ENCODE measurements at places on chromosomes 4 and X. TPM values are rescaled to one million over a fixed set of nuclear protein-coding genes. Genes with fewer than 3 reads are reported as not detected.

Gene KIAA0232
- total RNA-seq: 49.2 TPM

Gene VCX3B
- total RNA-seq: not detected

Gene SPANXN3
- total RNA-seq: not detected

GRCh38 chr4:140937866-140938265, 181.7 kb upstream of the TBC1D9 start:
- no peaks in the 10 kb centered on the region for H3K36me3 ChIP-seq
- peaks cover 58% of the 10 kb centered on the region for H3K4me1 ChIP-seq
- DNase-seq: no peak
- H3K4me3 ChIP-seq: no peak overlapping the region
- no peaks in the 10 kb centered on the region for H3K27me3 ChIP-seq
- peak overlapping the region; percentile 80 for H3K27ac ChIP-seq

- H3K36me3 ChIP-seq: no peaks in the 10 kb centered on the region
- H3K27ac ChIP-seq: no peak overlapping the region
- H3K4me3 ChIP-seq: no peak overlapping the region
- peaks cover 44% of the 10 kb centered on the region for H3K27me3 ChIP-seq
- no peak for DNase-seq
Measured at GRCh38 chrX:370963-371745, 15.6 kb downstream of the PPP2R3B start.

- H3K36me3 ChIP-seq: peaks cover 24% of the 10 kb centered on the region
- H3K4me1 ChIP-seq: peaks cover 12% of the 10 kb centered on the region
- H3K27me3 ChIP-seq: no peaks in the 10 kb centered on the region
- DNase-seq: no peak
- no peak overlapping the region for H3K4me3 ChIP-seq
- no peak overlapping the region for H3K27ac ChIP-seq
Measured at GRCh38 chr4:77776182-77777134, 42.7 kb downstream of the CNOT6L start.

GRCh38 chrX:153305972-153306371, 15.6 kb downstream of the PNMA6F start:
- no peak for DNase-seq
- H3K4me3 ChIP-seq: no peak overlapping the region
- no peaks in the 10 kb centered on the region for H3K36me3 ChIP-seq
- no peaks in the 10 kb centered on the region for H3K4me1 ChIP-seq

- no peak overlapping the region for H3K4me3 ChIP-seq
- no peaks in the 10 kb centered on the region for H3K36me3 ChIP-seq
- H3K27ac ChIP-seq: no peak overlapping the region
- no peak for DNase-seq
- no peaks in the 10 kb centered on the region for H3K4me1 ChIP-seq
Measured at GRCh38 chr4:177297785-177298391, 11.8 kb upstream of the NEIL3 start.

DNA sequence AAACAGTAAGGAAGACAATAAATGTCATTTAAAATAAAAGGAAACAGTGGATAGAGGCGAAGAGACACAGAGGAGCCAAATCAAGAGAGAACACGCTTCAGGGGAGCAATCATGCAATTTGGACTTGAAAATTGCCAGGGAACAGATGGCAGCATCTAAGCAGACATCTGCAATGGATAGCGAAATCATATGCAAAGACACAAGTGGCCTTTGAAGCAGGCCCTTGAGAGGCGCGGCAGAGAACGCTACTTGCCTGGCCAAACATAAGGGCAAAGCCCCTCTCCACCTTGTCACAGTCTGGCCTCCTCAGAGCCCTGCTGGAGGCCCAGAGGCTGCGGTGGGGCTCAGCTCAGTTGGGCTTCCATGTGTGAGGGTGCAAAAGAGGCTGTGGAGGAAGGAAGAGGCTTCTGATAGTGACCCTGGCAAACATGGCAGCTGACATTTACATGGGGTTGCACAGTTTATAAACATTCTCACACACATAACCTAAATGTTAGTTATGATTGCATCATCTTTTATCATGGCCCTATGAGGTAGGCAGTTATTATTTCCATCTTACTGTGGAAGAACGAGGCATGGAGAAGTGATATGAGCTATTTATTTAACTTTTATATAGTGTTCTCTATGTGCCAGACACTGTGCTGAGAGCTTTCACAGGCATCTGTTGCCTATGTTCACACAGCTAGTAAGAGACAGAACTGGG, 18.3 kb downstream of the ADGRG4 start:
- no peaks in the 10 kb centered on the region for H3K36me3 ChIP-seq
- no peak for DNase-seq
- no peaks in the 10 kb centered on the region for H3K4me1 ChIP-seq
- no peak overlapping the region for H3K4me3 ChIP-seq
- no peak overlapping the region for H3K27ac ChIP-seq
- no peaks in the 10 kb centered on the region for H3K27me3 ChIP-seq

DNA sequence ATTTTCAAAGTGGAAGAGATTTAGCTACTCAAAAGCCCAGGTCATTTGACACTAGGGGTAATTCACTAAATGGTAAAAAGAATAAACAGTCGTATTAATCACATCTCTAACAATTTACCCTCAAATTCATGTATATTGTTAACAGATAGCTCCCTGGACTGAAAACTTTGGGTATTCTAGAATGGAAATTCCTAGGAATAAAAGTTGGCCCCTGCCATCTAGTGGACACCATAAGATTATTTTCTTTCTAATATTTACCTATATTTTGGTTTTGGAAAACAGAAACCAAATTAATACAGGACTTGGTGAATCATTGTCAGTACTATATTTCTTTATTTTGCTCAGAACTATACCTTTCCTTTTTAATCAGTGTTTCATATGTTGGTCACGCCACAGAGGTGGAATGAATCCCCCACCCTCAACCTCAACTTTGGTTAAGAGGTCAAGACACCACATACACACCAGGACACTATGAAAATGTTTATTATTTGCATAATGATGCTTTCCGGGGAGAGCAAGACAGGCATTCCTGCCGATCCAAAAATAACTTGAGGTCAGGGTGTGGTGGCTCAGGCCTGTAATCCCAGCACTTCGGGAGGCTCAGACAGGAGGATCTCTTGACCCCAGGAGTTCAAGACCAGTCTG, 96.2 kb upstream of the APOOL start:
- no peaks in the 10 kb centered on the region for H3K36me3 ChIP-seq
- no peak overlapping the region for H3K4me3 ChIP-seq
- H3K27ac ChIP-seq: no peak overlapping the region
- DNase-seq: no peak

DNA sequence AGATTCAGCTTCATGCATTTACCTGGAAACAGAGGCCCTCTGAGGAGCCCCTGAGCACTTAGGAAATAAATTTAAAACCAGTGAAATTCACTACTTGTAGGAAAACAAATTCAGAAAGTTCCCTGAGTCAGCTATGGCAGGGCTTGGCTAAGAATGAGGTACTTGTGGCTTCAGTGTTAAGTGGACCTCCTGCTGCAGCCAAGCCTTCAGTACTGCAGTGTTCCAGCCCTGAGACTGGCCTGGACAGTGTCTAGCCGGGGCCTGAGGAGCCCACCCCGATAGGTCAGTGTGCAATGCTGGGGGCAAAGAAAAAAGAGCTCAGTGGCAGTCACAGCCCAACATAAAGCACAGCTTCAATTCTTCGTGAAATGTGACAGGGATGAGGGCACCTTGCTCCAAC, 41.9 kb downstream of the F11 start:
- peaks cover 20% of the 10 kb centered on the region for H3K4me1 ChIP-seq
- no peak overlapping the region for H3K4me3 ChIP-seq
- H3K27ac ChIP-seq: no peak overlapping the region
- no peaks in the 10 kb centered on the region for H3K36me3 ChIP-seq

DNA sequence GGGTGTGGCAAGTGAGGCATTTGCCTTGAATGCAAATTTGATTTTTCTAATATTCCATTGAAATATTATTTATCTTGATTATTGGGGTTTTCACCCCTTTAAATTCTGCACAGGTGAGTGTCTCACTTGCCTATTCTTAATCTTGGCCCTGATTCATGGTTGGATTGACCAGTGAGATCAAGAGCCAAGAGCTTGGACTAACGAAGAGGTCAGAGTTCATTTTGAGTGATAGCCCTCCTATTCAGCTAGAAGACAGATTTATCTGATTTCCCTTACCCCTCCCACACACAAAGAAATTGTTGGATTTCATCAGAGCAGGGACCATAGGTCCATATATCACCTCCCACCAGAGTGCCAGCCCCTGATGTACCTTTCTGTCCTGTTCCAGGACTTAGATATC, 11.6 kb upstream of the ACOT9 start:
- DNase-seq: no peak
- no peaks in the 10 kb centered on the region for H3K27me3 ChIP-seq
- no peaks in the 10 kb centered on the region for H3K36me3 ChIP-seq
- H3K27ac ChIP-seq: no peak overlapping the region
- H3K4me1 ChIP-seq: no peaks in the 10 kb centered on the region
- no peak overlapping the region for H3K4me3 ChIP-seq

GRCh38 chr4:140238351-140239056, 84.5 kb upstream of the MAML3 start:
- H3K4me1 ChIP-seq: peaks cover 52% of the 10 kb centered on the region
- H3K27me3 ChIP-seq: no peaks in the 10 kb centered on the region
- no peaks in the 10 kb centered on the region for H3K36me3 ChIP-seq
- peak overlapping the region; percentile 84 for H3K27ac ChIP-seq
- peak overlapping the region; percentile 31 for H3K4me3 ChIP-seq
- peak; percentile 97 for DNase-seq

DNA sequence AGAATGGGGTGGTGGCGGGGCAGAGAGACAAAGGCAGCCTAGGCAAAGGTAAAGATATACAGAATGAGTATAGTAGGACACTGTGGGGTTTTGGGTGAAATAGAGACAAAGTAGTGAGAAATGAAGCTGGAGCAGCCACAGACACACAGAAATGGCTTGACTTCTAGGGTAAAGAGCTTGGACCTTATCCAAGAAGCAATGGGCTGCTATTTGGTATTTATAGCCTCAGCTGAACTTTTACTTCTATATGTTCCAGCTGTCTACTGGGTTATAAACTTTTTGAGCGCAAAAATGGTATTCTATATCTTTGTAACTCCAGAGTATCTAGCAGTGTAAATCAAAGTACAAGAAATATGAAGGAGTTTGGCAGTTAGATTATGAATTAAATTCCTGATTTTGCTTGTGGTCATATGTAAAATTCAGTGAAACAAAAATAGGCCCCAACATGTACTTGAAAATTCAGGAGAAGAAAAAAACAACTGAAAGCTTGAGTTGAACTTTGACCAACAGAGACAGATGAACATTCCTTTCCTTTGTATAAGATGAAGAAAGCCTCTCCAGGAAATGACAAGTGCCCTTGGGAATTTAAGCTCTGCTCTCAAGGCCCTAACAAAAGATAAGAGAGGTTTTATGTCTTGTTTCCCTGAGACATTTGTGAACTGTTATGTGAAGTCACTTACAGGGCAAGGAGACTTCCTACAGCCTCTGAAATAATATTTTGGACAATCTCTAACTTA, 354.1 kb downstream of the CHIC1 start:
- H3K27me3 ChIP-seq: no peaks in the 10 kb centered on the region
- no peak for DNase-seq
- no peaks in the 10 kb centered on the region for H3K36me3 ChIP-seq
- H3K4me3 ChIP-seq: no peak overlapping the region
- no peak overlapping the region for H3K27ac ChIP-seq
- H3K4me1 ChIP-seq: no peaks in the 10 kb centered on the region

- H3K4me1 ChIP-seq: no peaks in the 10 kb centered on the region
- no peak overlapping the region for H3K4me3 ChIP-seq
- no peak for DNase-seq
- H3K36me3 ChIP-seq: no peaks in the 10 kb centered on the region
- no peak overlapping the region for H3K27ac ChIP-seq
Measured at GRCh38 chr4:89314291-89314690, 6.7 kb upstream of the GPRIN3 start.

- no peaks in the 10 kb centered on the region for H3K27me3 ChIP-seq
- no peaks in the 10 kb centered on the region for H3K4me1 ChIP-seq
- H3K27ac ChIP-seq: no peak overlapping the region
- H3K4me3 ChIP-seq: no peak overlapping the region
Measured at GRCh38 chrX:78168065-78168464, 28.6 kb upstream of the TAF9B start.

DNA sequence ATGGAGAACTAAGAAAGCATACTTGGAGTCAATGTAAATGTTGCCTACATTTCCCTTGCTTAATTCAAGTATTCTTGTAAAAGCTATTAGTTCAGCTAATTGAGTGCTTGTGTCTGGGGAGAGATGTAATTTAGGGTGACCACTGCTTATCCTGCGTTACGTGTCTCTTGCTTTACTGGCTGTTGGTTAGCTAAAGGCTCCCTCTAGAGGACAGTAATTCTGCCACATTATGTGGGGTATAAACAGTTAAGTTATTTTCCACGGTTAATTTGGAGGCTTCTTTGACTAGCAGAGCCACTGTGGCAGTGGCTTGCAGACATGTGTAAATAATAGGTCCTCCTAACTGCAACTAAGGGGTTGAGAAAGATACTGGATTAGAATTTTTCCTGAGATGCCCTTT, 25.3 kb upstream of the NAF1 start:
- H3K4me3 ChIP-seq: no peak overlapping the region
- no peaks in the 10 kb centered on the region for H3K4me1 ChIP-seq
- DNase-seq: no peak
- H3K27me3 ChIP-seq: no peaks in the 10 kb centered on the region
- no peak overlapping the region for H3K27ac ChIP-seq

GRCh38 chr4:38723726-38724474, 58.9 kb downstream of the TLR10 start:
- H3K27me3 ChIP-seq: no peaks in the 10 kb centered on the region
- no peak overlapping the region for H3K4me3 ChIP-seq
- H3K27ac ChIP-seq: no peak overlapping the region
- H3K36me3 ChIP-seq: no peaks in the 10 kb centered on the region
- no peaks in the 10 kb centered on the region for H3K4me1 ChIP-seq

- H3K36me3 ChIP-seq: no peaks in the 10 kb centered on the region
- no peak overlapping the region for H3K27ac ChIP-seq
- H3K27me3 ChIP-seq: no peaks in the 10 kb centered on the region
- peak overlapping the region; percentile 18 for H3K4me3 ChIP-seq
- DNase-seq: no peak
Measured at GRCh38 chr4:52076731-52077130, 25.6 kb downstream of the SPATA18 start.

DNA sequence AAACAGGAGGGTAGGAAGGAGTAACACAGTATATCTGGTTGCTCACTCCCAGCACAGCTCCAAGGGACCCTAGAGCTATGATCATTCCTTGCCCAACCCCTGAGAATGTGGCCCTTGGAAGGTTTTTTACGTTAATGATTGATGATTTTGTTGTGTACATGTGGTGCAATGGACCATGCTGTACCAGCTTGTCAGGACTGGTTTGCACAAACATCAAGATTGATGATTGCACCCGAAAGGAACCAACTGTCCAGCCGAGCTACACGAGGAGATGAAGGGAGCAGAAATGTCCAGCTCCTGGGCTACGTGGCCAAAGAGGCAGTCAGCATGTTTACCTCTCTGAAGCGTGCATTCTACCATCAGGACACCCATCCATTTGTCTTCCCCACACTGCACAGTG, 83.2 kb upstream of the USP9X start:
- H3K27ac ChIP-seq: no peak overlapping the region
- no peaks in the 10 kb centered on the region for H3K4me1 ChIP-seq
- no peak for DNase-seq
- H3K4me3 ChIP-seq: no peak overlapping the region

GRCh38 chr4:101102114-101102742, 245.1 kb downstream of the PPP3CA start:
- H3K27ac ChIP-seq: no peak overlapping the region
- DNase-seq: peak; percentile 69
- H3K4me1 ChIP-seq: peaks cover 18% of the 10 kb centered on the region
- no peaks in the 10 kb centered on the region for H3K27me3 ChIP-seq
- no peak overlapping the region for H3K4me3 ChIP-seq

Measured in sigmoid colon (tissue), 7 donors.